ENCODE measurements at places on chromosomes 11 and 22.

DNA sequence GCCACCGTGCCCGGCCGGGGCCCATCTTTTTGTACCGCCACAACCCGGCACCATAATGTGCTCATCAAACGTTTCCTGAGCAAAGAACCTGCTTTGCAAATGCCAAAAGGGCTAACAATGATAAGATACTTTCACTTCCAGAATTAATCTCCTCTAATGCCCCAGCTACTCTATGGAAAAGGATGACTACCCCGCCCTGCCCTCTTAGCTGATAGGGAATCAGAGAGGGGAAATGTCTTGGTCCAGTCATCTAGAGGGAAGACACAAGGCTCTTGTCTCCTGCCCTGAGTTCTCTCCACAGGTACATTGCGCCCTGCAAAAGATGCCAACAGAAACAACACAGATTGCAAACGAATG, 586 bp downstream of the TTLL1 start:
- no peak for DNase-seq

DNA sequence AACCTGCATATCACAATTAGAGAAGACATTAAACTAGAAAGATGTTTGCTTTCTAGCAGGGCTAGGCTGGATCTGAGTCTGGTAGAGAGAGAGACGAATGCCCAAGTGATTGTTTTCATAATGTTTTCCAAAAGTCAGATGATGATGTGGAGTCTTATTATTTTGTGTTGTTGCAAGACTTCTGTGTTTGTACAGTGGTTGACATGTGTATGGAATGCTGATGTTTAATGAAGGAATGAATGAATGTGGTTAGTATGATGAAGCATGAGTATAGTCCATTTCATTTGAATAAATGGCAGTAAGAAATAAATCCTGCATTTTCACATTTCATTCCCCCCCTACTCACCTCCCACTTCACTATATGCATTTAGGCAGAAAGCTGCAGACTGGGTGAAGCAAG, 69.6 kb downstream of the PPP2R1B start:
- no peak for DNase-seq

- no peak for DNase-seq
Measured at GRCh38 chr22:48537343-48537680, 1290.4 kb downstream of the BRD1 start.

GRCh38 chr11:80815752-80816453, 1375.1 kb upstream of the TENM4 start:
- no peak for DNase-seq

DNA sequence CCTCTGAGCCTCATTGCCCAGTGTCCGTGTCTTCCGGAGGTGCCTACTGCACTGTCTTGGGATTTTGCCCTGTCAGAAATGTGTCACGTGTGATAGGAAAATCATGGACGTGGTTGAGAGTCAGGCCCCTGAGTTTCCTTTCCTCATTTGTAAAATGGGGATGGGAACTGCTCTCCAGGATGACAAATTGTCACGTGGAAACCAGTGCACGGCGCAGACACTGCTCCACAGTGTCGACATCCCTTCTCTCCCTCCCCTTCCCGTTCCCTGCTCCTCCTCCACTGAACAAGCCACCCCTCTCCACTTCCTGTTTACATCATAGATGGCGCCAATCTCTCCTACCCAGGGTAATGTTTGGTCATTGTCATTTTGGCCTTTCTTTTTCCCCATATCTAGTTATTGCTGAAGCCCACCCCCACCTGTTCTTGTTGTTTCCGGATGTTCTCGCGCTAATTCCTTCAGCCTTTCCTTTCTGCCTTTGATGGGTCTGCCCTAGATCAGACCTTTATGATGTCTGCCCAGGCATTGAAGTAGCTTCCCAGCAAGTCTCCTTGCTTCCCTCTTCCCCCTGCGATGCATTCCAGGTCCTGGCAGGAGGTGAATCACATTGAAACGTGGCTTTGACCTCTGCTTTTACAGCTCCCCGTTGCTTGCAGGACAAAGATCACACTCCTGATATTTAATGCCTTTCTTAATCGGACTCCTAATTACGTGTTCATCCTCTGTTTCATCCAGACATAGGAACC, 91.8 kb downstream of the TBC1D22A start:
- DNase-seq, result no peak

DNA sequence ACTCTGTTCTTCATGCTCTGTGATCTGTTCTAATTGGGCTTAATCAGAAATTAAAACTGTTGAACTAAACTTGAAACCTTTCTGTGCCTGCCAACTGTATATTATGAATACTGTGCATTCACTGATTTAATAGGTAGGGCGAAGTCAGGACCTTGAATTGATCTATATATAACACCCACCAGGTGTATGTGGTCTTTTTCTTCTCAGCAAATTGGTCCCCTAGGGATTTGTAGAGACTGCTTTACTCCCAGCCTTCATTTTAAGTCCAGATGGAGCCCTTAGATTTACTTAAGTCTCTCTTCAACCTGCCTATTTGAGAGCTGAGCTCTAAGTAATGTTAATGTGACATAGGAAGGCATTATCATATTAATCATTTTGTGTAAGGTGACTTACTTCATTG, 257.5 kb downstream of the TMEM135 start:
- DNase-seq, result no peak

- DNase-seq, result no peak
Measured at GRCh38 chr11:13215149-13215548, 62.4 kb upstream of the BMAL1 start.

- DNase-seq, result no peak
Measured at GRCh38 chr22:27729246-27729645, 72.3 kb downstream of the MN1 start.

DNA sequence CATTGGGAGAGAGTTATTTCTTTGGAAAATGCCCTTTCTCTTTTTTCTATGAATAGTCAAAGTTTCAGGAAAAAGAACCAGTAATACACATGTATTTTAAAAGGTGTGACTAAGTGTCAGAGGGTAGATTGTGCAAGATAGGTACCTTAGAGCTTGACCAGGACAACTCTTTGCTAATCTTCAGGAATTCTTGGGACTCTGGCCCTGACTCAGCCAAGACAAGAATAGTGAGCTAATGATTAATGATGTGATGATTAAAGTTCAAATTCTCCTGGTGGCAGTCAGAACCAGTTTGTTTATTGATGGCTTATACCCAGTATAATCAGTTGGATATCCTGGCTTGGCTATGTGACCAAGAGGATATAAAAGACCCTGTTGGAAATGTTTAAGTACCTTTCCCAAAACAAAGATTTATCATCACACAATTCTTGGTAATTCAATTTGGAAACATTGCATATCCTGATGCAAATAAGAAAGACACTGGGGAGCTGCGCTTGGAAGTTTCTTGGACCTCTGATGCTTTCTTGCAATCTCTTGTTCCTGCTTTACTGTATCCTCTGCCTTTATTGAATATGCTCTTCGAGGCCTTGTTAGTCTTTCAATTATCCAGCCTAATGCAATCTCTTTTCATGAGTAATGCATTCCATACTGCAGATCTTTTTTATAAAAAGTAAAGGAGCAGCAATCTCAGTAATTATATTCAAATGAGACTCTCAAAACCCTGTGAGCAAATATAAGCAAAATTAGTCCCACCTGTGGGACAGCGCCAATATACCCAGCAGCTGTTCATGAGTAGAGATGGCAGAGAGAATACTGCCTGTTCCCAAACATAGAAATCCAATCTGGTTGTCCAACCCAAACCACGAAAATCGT, 48.0 kb upstream of the CEP126 start:
- DNase-seq, result peak; percentile 10

DNA sequence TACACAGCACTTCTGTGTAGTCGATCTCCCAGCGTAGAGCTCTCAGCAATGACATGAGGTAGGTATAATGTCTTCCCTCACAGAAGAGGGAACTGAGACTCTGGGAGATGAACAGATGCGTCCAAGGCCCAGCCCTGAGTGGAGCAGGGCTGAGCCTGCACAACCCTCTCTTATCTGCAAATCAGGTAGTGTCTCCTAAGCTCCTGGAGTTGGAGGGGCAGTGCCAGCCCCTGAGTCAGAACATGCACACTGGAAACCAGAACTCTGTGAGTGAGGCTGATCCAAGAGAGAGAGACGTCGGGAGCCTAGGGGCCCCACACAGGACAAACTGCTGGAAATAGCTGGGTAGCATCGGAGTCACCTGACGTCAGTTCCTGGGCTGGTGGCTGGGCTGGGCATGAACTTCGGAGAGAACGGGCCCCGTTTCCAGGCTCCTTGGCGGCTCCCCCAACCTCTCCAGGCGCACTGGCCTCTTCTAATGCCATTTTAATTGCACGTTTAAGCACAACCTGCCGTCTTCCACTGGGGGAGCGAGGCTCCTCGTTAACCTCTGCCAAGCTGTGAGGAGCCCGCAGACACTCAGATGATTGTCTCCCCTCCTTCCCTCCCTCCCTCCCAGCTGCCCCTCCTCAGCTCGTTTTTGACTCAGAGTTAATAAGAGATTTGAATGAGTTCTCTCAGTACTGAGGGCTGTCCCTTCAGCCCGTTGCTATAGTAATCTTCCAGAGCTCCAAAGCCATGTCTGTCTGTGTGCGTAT, 191.2 kb upstream of the TBCEL start:
- DNase-seq, result no peak

DNA sequence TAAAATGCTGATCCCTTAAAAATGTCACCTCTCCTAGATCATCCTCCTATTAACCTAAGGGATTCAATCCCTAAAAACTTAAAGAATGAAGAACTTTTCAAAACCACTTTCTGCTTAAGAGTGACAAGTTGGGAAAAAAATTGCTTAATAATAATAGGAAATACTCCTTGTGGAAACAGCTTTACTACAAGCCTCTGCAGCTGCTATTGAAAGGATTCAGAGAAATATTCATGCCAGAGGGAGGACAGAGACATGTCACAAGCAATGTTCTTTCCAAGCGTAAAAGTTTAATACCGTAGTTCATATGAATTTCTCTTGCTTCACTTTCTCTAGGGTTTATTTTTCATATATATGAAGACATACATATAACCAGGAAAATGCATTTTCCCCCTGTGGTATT, 98.2 kb downstream of the ARHGAP20 start:
- no peak for DNase-seq

- DNase-seq, result no peak
Measured at GRCh38 chr11:46900091-46900746, 18.1 kb downstream of the LRP4 start.

GRCh38 chr22:30183271-30183670, 63.3 kb downstream of the LIF start:
- DNase-seq, result no peak

- DNase-seq, result no peak
Measured at GRCh38 chr11:88012456-88012855, 162.8 kb downstream of the RAB38 start.

GRCh38 chr22:35861451-35861850, 143.8 kb downstream of the APOL5 start:
- DNase-seq, result no peak
